ENCODE measurements at places on chromosomes 12 and 14.

GRCh38 chr12:30169839-30170591, 386.3 kb upstream of the TMTC1 start:
- no peak for DNase-seq

GRCh38 chr12:2382370-2383155, 329.8 kb downstream of the CACNA1C start:
- DNase-seq, result no peak

DNA sequence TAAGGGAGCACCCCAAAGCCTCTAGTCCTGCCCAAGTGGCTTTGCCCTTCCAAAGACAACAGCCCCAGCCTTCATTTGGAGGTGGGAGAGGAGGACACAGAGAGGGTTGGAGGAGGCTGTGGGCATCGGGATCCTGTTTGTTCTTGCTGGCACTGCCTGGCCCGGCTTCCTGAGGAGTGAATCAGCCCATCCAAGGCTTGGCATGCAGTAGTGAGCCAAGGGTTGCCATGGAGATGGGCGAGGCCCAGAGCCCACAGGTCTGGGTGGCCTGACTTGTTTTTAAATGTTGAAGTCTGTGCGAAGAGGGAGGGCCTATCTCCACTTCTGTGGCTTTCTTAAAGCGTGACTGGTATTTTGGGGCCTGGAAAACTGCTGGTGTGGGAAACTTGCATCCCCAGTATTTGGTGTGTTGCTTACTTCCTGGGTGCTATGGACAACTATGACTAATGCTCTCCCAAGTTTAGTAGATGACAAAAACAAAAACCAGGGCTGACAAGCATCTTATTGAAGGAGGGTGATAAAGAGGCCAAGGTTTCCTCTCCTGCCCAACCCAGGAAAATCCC, 15.8 kb downstream of the CD9 start:
- peak; percentile 81 for DNase-seq

GRCh38 chr14:68610251-68610793, 182.5 kb downstream of the ZFP36L1 start:
- no peak for DNase-seq

DNA sequence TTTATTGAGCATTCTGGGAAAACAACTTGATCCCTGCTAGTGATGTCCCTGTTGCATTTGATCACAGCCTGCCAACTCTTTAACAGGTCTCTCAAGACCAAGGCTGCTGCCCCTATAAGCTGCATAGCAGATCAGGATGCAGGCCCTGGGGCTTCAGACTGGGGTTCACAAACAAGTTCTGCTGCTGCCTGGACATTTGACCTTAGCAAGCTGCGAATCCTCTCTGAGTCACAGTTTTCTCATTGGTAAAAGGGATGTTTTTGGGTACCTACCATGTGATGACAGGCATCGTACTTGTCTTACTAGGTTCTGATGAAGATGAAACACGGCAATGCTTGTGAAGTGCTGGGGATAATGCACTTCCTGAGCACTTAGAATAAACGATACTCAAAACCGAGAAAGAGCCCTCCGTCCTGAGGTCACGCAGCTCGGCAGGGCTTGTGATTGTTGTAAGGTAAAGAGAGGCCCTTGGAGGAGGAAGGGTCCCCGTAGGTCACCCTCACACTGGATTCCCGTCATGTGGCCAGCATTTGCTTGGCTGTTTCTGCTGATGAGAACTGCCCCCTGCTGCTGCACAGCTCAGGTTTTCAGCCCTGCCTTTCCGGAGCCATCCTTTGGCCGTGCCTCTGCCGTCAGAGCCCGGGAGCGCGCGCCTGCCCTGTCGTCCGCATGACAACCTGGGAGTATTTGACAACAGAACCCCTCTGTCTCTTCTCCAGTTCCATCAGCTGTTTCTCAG, 39.1 kb downstream of the TSPAN9 start:
- DNase-seq, result no peak

- no peak for DNase-seq
Measured at GRCh38 chr12:30796891-30797371, 42.2 kb upstream of the CAPRIN2 start.

DNA sequence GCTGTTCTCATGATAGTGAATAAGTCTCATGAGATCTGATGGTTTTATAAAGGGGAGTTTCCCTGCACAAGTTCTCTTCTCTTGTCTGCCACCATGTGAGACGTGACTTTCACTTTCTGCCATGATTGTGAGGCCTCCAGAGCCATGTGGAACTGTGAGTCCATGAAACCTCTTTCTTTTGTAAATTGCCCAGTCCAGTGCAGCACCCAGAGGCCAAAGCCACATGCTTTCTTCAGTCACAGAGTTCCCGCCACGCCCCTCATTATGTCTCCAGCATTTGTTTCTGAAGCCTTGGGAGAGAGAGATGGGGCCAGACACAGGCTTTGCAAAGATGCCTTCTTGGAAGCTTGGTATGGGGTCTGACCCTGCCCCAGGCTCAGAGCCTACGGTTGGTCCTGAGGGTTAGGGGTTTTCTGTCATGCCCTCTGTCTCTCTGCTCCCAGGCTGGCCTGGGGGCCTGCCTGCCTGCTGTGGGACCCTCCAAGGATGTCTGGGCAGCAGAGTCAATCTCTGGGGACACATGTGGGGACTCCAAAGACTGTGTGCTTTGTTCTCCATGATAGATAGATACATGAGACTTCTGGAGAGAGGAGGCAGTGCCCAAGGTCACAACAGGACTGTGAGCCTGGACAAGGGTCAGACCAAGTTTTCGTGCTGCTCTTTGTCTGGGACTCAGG, 114.1 kb upstream of the PRMT8 start:
- no peak for DNase-seq

GRCh38 chr14:102200690-102201352, 61.1 kb downstream of the WDR20 start:
- DNase-seq, result no peak

DNA sequence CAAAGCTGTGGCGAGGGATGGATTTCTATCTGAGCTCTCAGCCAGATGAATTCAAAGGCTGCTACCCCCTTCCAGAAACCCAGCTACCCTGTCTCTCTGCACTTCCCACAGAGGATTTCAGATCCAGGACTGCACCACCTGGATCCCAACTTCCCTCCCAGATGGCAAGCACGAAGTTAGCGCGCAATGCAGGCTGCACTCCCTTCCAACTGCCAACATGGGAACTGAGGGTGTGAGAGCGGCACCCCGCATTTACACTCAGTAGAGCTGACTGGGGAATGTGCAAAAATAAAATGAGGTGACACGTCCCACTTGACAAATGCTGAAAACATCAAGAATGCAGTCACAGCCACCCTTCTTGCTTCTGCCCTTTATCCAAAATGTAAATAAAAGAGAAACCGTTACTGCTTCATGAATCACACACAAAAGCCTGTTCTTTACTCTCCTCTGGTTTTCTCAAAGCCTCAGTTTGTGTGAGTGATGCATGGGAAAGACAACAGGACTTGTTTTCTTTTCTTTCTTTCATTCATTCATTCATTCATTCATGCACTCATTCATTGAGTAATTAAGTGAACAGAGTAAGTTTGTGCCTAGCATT, 85.7 kb downstream of the ITPK1 start:
- DNase-seq, result no peak
